Fibroblast of villous mesenchyme (primary cell): ENCODE measurements at places on chromosomes 6 and 20. TPM values are rescaled to one million over a fixed set of nuclear protein-coding genes. Genes with fewer than 3 reads are reported as not detected.

The SIRPB1 gene
- total RNA-seq = not detected in 2 replicates

The PCSK2 gene
- total RNA-seq = not detected in 2 replicates

DNA sequence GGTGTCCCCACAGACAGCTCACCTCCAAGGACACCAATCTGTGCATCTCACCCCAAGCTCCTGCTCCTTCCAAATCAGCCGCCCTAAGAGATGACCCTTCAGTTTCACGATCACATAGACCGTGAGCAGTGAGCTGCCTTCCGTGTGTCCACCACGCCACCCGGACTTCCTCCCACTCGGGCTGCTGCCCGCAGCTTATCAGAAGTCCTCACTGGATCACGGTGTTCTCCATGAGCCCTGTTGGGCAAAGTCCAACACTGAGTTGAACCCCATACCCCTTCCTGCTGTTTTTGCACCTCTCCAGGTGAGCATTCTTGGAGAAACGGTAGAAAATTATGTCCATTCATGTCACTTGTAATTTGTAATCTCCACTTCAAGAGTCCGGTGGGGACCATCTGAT, 234.4 kb downstream of the SMOC2 start:
- no peak for DNase-seq

- DNase-seq = no peak
Observed at GRCh38 chr20:3071610-3072529, at the start of gene OXT. Gene OXT (plus strand): TSS chr20:3071620. CDS start chr20:3071656, 36 bp downstream.

DNA sequence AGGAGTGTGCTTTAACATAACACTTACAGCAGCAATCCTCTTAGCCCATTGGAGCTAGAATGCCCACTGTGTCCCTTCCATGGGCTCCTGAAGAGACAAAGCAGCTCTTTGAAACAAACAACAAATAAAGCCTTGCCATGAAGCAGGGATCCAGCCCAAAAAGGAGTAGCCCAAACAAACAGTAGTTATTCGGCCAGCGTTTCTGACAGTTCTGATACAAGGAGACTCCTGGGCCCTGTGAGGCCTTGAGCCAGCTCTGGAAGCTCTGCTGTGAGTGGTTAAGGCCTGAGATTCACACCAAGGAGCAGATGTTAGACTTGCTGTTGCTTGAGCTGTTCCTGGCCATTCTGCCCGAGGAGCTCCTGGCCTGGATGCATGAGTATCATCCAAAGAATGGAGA, 16.9 kb upstream of the ZSCAN16 start:
- DNase-seq = no peak

The VGLL2 gene
- not detected in 2 replicates for total RNA-seq

GRCh38 chr6:41599015-41599851, 39.0 kb upstream of the MDFI start:
- DNase-seq = no peak

The TMC2 gene
- total RNA-seq = not detected in 2 replicates

The TCF21 gene
- under 0.01 and 1.3 TPM in 2 replicates for total RNA-seq

The SLC4A11 gene
- total RNA-seq = 1.6 and 1.7 TPM in 2 replicates

GRCh38 chr6:128394167-128394566, 126.2 kb downstream of the PTPRK start:
- peak; percentile 27 for DNase-seq

The SLC24A3 gene
- total RNA-seq = 0.86 and 4.2 TPM in 2 replicates

The FHL5 gene
- total RNA-seq = not detected in 2 replicates

DNA sequence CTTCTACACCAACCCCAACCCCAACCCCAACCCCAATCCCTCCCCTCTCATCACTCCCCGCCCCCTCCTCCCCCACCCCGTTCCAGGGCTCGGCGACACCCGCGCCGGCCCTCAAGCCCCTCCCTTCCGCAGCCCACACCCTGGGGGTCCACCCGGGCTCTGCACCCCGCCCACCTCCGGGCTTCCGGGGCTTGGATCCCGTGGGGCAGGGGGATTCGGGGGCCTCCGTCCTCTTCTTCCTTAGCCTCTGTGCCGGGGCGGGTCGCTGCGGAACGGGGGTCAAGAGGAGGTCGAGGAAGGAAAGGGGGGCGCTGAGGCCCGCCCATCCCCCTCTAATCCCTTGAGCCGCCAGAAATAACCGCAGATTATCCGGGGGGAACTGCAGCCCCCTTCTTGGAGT, 690 bp downstream of the TULP1 start:
- DNase-seq = no peak

DNA sequence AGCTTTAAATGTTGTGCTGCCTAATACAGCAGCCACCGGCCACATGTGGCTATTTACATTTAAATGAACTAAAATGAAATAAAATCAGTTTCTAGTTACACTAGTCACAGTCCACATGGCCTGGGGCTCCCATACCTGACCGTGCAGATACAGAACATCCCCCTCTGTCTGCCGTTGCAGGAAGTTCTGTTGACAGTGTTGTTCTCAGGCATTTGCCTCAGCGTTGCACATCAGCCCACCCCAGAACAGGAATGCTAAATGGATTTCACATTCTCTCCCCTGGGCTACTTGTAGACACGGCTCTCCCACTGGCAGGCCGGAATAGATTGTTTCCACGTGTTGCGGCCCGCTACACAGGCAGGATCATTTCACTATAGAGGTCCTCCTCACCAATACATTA, 26.3 kb downstream of the JAG1 start:
- no peak for DNase-seq

The EDN1 gene
- total RNA-seq = 2.2 and 2.9 TPM in 2 replicates

The ETV7 gene
- total RNA-seq = 0.32 and 0.86 TPM in 2 replicates

GRCh38 chr20:41081276-41081814, 52.7 kb downstream of the TOP1 start:
- DNase-seq = peak; percentile 84

DNA sequence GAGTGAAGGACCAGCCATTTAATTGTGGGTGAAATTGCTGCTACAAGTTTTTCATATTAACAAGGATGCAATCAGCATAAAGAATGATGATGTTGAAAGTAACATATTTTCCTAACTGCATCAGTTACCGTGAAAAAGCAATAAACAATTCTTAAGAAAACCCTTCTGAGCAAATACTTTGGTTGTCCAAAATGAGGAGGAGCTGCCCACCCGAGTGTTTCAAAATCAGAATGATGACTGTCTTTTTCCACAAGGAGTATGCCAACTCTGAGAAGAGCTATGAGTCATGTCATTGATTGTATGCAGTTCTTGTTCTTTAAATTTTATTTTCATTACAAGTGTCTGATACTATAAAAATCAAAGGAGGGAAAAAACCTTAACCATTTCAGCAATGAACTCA, 470.5 kb downstream of the COL12A1 start:
- DNase-seq = peak; percentile 77

- DNase-seq = peak; percentile 91
Observed at GRCh38 chr6:57303931-57304681, 13.3 kb upstream of the PRIM2 start.

The PDYN gene
- total RNA-seq = not detected in 2 replicates

The LRRC73 gene
- total RNA-seq = under 0.01 TPM in 2 replicates

DNA sequence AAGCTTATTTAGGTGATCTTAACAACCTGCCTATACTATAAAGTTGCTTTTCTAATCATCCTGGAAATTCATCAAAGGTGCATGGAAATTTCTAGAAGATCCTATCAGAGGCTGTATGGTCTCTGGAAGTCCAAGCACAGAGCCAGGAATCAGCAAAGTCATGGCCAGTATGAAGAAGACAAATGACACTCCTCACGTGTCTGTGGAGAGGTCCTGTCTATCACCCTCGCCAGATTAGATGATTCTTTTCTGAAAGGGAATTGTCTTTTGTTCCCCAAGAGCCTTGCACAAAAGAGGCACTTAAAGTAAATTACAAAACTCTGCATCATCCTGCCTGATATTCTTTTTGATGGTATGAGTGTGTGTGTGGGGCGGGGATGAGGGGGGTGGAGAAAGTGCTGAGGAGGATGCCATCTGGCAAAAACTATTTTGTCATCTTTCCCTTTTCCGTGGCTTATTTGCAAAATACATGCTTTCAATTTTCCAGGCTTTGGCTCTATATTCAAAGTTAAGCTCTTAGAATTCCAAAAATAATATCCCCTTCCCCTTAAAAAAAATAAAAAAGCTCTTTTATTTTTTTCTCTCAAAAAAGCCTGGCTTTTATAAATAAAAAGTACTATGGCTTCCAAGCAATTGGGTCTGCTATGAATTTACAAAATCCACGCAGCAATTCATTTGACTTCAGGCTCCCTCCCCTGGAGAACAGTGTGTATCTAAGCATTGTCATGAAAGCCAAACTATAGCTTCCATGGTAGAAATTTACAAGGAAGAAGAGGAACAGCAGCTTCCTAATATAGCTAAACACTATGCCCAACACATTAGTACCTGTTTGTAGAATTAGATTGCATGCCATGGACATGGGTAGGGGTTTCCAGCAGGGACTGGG, 185.2 kb upstream of the ARG1 start:
- no peak for DNase-seq
